ENCODE measurements at places on chromosomes 3 and 15. TPM values are rescaled to one million over a fixed set of nuclear protein-coding genes. Genes with fewer than 3 reads are reported as not detected.

DNA sequence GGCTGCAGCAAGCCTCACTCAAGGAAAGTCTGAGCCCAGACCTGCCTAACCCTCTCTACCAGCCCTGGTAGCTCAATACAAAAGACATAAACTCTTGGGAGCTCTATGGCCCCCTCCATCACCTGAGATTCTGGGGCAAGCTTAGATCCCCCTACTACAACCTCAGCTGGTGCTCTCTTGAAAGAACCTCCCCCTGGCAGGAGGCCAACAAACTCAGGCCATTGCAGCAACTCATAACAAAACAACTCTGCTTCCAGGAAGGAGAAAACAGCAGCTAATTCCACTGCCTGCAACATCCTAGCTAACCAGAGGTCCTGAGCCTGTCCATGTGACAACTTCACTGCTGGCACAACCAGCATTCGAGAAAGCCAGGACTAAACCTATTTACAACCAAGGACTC lies 169.2 kb downstream of the ROBO1 start:
- no peak for DNase-seq

Gene FEZF2
- total RNA-seq, result 1.9 TPM

- no peak for DNase-seq
Observed at GRCh38 chr3:17235310-17235709, 350.6 kb downstream of the PLCL2 start.

Gene TMEM44
- 3.9 TPM for total RNA-seq

- DNase-seq, result no peak
Observed at GRCh38 chr3:47425383-47425778, 44.6 kb downstream of the PTPN23 start.

GRCh38 chr15:64975390-64975789 lies 14.3 kb downstream of the SPG21 start:
- DNase-seq, result no peak

- peak; percentile 33 for DNase-seq
Observed at GRCh38 chr3:167940241-167940640, 155.5 kb downstream of the GOLIM4 start.

- no peak for DNase-seq
Observed at GRCh38 chr15:55891196-55891595, 102.2 kb downstream of the NEDD4 start.

GRCh38 chr15:82186719-82187406 lies 75.7 kb downstream of the EFL1 start:
- DNase-seq, result no peak

DNA sequence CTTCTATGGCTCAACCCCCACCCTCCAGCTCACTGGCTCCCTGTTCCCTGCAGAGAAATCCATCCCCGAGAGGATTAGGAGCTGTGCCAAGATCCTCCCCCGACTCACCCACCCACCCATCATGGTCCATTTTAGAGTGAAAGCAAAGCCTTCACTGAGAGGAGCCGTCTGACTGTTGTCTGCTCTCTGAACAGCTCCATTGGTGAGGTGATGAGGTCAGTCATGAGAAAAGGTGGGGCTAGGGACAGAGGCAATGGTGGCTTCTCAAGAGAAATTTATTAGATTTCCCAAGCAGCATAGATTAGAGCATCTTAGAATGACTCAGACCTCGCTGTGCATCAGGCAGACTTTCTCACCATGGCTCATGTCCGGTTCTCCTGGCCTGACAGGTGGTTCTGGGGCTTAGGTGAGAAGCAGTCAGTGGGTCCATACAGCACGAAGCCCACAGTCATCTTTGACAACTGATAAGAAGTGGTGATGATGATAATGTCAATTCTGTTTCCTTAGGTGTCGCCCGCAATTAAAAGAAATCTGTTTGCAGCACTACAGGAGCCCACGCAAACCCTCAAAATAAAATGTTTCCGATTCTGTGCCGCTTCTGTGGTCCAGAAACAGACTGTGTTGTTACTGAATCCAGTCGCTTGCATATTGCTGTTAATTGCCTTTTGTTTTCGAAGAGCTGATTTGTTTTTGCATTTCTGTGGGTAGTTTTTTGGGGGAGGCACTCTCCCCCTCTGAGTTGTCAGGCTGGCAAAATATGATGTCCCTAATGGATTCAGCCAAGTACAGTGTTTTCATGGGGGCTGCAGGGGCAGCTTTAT lies 24.8 kb upstream of the RHO start:
- no peak for DNase-seq

Gene KLHL6
- total RNA-seq, result 4.3 TPM

DNA sequence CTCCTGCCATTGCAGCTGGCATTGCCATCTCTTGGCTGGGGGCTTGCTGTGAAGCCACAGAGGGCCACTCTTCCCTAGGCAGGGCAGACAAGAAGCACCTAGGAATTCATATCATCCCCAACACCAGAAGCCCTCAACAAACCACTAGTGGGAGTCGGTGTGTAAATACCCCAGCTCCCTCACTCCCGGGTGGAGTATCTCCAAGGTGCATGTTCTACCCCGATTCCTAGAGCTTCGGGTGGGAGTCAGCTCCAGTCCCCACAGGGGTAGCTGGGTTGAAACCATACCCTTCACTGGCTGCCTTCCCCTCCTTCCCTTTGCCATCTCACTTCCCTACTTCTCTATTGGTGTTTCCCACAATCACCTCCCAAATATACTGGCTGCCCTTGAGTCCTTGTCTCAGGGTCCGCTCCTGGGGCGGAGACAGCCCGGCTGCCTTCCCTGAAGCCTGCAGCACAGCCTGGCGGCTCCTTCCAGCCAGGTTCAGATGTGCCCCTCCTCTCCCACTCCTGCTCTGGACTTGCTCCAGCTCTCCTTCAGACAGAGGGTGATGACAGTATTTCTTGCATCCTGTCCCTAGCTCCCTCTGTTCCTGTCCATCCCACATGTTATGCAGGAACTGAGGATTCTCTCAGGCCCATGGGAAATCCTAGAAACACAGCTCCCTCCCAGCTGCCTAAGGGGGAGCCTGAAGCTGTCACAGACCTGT lies 33.3 kb downstream of the FAM3D start:
- DNase-seq, result no peak

GRCh38 chr3:187777331-187777941 lies 32.2 kb upstream of the BCL6 start:
- DNase-seq, result peak; percentile 8

- DNase-seq, result no peak
Observed at GRCh38 chr3:13325892-13326443, 94.2 kb downstream of the NUP210 start.

GRCh38 chr3:74469713-74470112 lies 144.7 kb downstream of the CNTN3 start:
- no peak for DNase-seq

GRCh38 chr15:57694279-57694678 lies 12.2 kb upstream of the POLR2M start:
- DNase-seq, result peak; percentile 44

Gene FOXB1
- total RNA-seq, result 1.2 TPM

DNA sequence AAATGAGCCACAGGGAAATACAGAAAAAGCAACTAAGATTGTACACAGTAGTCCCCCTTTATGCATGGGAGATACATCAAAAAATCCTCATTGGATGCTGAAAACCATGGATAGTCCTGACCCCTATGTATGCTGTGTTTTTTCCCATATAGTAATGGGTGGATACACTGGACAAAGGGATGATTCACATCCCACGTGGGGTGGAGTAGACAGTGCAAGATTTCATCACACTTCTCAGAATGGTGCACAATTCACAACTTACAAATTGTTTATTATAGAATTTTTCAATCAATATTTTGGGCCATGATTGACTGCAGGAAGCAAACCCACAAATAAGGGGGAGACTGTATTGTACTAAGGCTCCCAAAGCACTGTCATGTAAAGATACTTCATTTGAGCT lies 224.4 kb upstream of the STRIT1 start:
- DNase-seq, result no peak

DNA sequence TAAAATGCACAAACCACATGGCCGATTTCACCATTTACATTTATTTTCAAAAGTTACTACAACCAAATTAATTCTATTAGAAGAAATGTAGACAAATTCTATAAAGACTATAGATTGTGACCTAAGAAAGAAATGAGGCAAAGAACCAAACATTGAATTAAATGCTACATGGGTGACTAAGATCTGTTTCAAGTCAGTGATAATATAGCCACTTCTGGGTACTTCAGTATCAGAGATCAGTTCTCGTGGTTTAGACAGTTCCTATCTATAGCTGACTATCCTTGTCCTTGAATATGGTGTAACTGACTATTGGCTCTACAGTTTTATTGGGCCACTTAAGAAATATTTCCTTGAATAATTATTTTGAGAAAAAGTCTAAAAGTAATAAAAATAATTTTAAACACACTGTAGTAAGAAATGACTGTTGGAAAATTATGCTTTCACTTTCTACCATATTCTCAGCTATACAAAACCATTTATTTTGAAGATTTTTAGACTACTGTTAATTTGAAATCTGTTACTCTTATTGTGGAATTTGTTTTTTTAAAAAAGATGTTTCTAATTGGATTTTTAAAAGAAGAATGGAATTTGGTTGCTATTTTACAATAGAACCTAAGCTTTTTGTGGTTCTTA lies 14.1 kb downstream of the KCNMB3 start:
- no peak for DNase-seq

Gene ITGA11
- 84.5 TPM for total RNA-seq

Measured in umbilical cord (tissue), 2 donors.